Chondrocyte (in vitro differentiated cells): ENCODE measurements at places on chromosomes 4 and X. TPM values are rescaled to one million over a fixed set of nuclear protein-coding genes. Genes with fewer than 3 reads are reported as not detected.

The MAGEC2 gene
- total RNA-seq, result not detected in 3 replicates

The USO1 gene
- 85.0 to 98.4 TPM (median 86.4 TPM) in 3 replicates for total RNA-seq

The SLC4A4 gene
- total RNA-seq, result 12.8 to 21.9 TPM (median 14.8 TPM) in 3 replicates

The HTN1 gene
- total RNA-seq, result not detected in 3 replicates

DNA sequence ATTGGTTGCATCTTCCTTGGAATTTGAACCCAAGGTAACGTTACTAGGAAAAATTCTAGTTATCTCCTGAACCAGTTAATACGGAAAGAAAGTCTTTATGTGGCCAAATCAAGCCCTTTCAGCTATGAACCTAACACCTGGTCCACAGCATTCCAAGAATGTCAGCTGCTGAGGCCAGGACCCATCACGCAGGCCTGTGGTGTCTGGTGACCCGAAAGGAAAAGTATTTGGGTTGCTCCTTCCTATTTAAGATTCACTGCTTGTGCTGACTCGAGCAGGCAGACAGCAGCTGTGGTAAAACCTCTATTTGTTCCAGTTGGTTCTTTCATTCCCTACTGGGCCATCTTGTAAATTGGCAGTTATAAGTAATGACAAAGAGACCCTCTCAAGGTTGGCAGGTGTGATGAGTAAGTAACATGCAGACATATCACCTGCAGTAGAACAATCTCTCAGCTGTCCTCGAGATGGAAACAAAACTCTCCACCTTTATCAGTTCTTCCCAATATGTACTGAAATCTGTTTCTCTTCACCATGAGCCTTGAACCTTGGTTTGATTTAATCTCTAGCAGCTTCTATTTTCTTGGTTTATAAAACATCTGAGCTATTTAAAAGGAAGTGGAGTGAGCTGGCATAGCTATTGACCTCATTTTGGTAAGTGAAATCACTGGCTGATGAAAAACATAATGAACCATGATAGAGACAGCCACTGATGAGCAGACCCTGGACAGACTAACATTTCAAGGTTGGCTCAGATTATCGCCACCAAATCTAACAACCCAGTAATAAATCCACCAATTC, 182.1 kb upstream of the SMIM31 start:
- H3K27ac ChIP-seq, result no peak overlapping the region
- peaks cover 10% of the 10 kb centered on the region for H3K4me1 ChIP-seq
- no peak overlapping the region for H3K4me3 ChIP-seq
- no peak for DNase-seq

DNA sequence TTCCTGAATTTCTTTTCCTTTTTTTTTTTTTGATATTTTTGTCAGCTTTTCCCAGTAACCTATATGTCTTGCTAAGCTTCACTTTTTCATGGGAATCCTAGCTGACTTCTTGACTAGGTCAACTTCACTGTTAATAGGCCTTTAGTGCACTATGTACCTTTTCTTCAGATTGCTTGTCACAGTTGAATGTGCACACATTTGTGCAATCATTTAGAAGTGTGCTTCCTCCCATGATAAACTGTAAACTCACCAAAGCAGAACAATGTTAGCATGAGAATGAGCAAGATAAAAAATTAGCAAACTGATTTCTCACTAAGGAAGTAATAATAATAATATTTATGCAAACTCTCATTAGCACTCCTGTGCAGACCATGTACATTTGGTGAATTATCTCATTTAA, 173.2 kb downstream of the PABPC4L start:
- peaks cover 5% of the 10 kb centered on the region for H3K4me1 ChIP-seq
- H3K36me3 ChIP-seq, result peaks cover 1% of the 10 kb centered on the region
- no peak for DNase-seq
- H3K27ac ChIP-seq, result no peak overlapping the region

GRCh38 chrX:130118441-130119311, 8.4 kb upstream of the ELF4 start:
- peaks cover 32% of the 10 kb centered on the region for H3K4me1 ChIP-seq
- H3K27ac ChIP-seq, result peak overlapping the region; percentile 95
- H3K36me3 ChIP-seq, result peaks cover 1% of the 10 kb centered on the region
- H3K27me3 ChIP-seq, result no peaks in the 10 kb centered on the region

DNA sequence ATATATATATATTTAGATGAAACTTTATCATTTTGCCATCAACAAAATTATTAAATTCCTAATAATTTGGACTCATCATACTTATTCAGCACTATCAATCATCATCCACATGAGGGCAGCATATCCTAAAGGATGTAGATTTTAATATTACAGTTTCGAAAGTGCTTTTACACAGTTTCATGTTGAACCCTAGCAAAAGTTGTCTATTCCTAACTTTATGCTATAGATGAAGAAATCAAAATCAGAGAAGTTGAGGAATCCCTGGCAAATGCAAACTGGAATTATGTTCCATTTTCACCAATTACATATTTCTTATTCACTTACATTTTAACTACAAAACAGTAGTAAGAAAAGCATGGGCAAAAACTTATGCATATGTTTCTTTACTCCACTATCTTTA, 36.6 kb upstream of the UGT2A1 start:
- peaks cover 27% of the 10 kb centered on the region for H3K27me3 ChIP-seq
- H3K27ac ChIP-seq, result no peak overlapping the region
- no peak overlapping the region for H3K4me3 ChIP-seq
- no peaks in the 10 kb centered on the region for H3K36me3 ChIP-seq
- no peak for DNase-seq

DNA sequence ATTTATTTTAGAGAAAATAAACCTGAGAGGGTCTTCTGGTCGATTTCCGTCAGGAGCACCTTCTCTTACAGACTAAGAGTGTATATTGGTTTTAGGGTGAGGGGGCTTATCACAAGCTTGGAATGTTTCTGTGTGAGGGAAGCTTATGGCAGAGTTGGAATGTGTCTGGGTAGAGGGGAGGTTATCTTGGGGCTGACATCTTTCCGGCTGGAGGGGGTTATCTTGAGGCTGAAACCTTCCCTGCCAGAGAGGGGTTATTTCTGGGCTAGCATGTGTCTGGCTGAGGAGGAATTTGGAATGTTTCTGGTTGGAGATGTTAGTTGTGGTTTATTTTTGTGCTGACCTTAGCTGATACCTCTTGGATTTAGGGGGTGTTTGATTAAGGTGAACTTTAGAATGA, 1312.1 kb downstream of the ADGRL3 start:
- H3K27me3 ChIP-seq, result peaks cover 13% of the 10 kb centered on the region
- H3K27ac ChIP-seq, result no peak overlapping the region
- no peak for DNase-seq
- H3K36me3 ChIP-seq, result no peaks in the 10 kb centered on the region
- no peaks in the 10 kb centered on the region for H3K4me1 ChIP-seq
- no peak overlapping the region for H3K4me3 ChIP-seq

DNA sequence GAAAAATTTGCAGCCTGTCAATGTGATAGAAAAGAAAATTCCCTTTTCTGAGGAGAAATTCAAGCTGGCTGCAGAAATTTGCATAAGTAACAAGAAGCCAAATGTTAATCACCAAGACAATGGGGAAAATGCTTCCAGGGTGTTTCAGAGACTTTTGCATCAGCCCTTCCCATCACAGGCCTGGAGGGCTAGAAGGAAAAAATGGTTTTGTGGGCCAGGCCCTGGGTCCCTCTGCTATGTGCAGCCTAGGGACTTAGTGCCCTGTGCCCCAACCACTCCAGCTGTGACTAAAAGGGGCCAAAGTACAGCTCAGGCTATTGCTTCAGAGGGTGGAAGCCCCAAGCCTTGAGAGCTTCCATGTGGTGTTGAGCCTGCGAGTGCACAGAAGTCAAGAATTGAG, 23.9 kb downstream of the ZNF275 start:
- DNase-seq, result no peak
- no peak overlapping the region for H3K4me3 ChIP-seq
- no peaks in the 10 kb centered on the region for H3K36me3 ChIP-seq
- peaks cover 2% of the 10 kb centered on the region for H3K4me1 ChIP-seq
- H3K27ac ChIP-seq, result no peak overlapping the region

DNA sequence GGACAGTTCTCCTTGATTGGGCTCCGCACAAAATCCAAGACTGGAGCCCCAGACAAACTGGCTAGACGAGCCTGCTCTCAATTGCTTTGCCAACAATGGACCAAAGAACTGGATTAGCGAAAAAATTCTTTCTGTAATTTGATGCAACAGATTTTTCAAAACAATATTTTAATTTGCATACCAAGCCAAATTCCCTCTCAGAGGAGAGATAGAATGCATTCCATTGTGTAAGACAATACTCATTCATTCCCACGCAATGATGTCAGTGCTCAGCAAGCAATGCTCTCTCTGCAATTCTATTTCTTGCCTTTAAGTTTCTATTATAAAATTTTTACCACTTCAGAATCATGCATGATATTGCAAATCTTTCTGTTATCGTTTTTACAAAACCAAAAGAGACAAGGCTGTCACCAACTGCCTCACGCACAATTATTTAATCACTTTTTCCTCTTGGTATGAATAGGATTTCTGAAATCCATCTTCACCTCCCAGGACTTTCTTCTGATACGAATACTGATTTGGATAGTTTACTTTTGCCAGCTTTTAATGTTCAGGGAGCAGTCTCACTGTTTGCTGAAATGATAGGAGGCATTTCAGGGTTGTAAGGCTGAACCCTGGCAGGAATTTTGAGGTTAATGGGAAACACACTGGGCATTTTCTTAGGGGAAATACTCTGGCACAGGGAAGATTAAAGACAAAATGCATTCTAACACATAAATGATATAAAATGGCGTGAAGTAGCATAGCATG, 46.1 kb upstream of the HCCS start:
- H3K27me3 ChIP-seq, result no peaks in the 10 kb centered on the region
- H3K27ac ChIP-seq, result peak overlapping the region; percentile 83
- H3K36me3 ChIP-seq, result no peaks in the 10 kb centered on the region
- peaks cover 29% of the 10 kb centered on the region for H3K4me1 ChIP-seq

DNA sequence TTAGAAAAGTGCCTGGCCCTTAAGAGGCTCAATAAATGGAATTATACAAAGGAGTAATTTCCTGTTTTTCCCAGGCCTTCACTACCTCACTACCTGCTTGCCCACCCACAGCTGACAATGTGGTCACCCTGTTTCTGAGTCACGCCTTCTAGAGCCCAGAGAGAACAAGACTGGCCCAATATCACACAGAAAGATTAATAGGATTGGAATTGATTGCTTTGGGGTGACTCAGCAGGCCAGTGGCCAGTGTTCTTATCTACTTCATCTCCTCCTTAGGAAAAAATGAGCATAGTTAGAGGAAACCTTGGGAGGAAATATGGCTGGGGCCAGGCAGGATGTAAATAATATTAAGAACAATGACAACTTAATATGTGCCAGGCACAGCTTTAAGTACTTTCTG, 4.5 kb upstream of the FGF16 start:
- no peak overlapping the region for H3K4me3 ChIP-seq
- peaks cover 6% of the 10 kb centered on the region for H3K27me3 ChIP-seq
- no peak overlapping the region for H3K27ac ChIP-seq
- no peak for DNase-seq
- peaks cover 20% of the 10 kb centered on the region for H3K4me1 ChIP-seq
- no peaks in the 10 kb centered on the region for H3K36me3 ChIP-seq

GRCh38 chr4:106588891-106589290, 220.3 kb upstream of the GIMD1 start:
- H3K36me3 ChIP-seq, result no peaks in the 10 kb centered on the region
- no peak for DNase-seq
- H3K27ac ChIP-seq, result peak overlapping the region; percentile 61
- no peaks in the 10 kb centered on the region for H3K27me3 ChIP-seq

- no peaks in the 10 kb centered on the region for H3K27me3 ChIP-seq
- H3K27ac ChIP-seq, result no peak overlapping the region
- peak; percentile 74 for DNase-seq
Observed at GRCh38 chr4:533318-534100, 34.5 kb downstream of the PIGG start.

GRCh38 chr4:188005561-188005960, 10.0 kb downstream of the ZFP42 start:
- H3K36me3 ChIP-seq, result peaks cover 3% of the 10 kb centered on the region
- H3K4me3 ChIP-seq, result no peak overlapping the region
- DNase-seq, result no peak
- no peaks in the 10 kb centered on the region for H3K27me3 ChIP-seq
